NCI-H2029 (cell line): ENCODE measurements at places on chromosomes 16 and 17.
A peak's percentile ranks its signal among the peaks of the same experiment; 100 is the strongest.

DNA sequence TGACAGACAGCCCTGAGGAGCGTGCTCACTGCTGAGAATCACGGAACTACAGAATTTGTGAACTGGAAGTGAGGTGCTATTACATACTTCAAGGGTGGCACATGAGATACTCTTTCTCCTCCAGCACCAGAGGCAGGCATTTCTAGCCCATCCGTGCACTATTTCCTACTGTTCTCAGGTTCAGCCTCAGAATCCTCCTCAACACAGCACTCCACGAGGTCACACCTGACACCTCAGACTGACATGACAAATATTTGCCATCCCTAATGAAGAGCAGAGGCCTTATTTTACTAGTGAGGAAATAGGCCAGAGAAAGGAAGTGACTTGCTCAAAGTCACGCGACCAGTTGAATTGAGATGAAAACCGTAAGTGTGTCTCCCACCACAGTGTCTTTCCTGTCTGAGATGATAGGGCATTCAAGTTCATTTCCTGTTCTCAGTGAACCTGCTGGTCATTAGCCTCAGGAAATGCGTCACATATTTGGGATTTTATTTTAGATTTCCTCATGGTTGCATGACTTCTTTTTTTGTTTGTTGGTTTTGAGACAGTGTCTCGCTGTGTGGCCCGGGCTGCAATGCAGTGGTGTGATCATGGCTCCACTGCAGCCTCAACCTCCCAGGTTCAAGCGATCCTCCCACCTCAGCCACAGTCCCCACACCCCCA, 23.6 kb downstream of the SEZ6 start:
- DNase-seq, result peak; percentile 73

DNA sequence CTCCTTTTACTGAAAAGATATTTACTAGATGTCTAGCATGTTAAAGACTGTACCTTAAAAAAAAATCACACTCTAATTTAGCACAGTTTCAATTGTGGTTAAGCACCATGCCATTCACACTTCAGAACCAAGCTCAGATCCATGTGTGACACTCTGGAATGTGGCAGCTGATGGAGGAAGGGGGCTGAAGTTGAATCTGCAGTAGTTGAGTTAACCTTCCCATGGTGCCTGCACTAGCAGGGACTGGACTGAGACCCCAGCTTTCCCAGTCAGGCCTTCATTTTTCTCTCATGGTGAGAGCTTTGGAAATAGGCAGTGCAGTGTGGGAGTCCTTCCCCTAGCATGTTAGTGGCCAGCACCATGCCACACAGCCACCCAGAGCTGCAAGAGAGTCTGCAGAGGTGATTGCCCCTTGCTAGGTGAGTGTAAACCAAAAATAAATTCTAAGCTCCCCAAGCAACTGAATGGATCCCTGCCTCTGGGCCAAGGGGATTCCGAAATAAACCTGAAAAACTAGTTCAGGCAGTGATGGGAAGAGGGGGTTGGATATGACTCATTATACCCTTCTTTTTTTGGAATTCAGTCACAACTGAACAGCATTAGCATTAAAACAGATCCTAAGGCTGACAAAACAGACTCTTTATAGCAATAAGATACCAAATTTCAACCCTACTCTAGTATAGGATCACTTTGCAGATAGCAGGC, 208.5 kb downstream of the WWOX start:
- DNase-seq, result no peak

DNA sequence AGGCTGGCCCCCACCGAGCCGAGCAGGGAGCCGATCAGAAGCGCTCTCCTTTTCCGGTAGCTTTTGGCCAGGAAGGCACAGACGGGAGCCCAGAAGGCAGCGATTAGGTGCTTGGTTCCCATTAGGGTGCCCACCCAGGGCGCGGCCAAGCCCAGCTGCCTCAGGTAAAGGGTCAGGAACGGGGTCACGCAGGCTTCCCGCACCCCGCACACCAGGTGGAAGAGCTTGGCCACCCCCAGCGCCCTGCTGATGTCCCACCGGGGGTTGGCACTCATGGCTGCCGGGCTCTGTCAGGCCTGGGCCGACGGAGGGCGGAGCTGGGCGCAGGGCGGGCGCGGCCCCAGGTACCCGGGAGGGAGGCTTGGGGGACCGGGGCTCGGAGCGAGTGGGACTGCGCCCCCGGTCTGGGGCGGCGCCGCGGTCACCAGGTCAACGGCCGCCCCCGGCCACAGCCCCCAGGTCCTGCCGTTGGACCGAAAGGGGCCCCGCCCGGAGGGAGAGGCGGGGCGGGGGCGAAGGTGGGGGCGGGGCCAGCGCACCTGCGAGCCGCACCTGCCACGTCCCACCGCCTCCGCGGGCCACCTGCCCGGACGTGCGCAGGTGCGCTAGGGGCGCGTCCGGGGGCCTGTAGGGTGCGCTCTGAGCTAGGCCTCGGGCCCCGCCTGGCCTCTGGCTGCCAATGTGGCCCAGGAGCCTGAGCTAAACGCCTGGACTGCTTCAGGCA, at the start of gene MFSD6L:
MFSD6L (minus strand) TSS at position 520 of the 724 bp plus-strand sequence; CDS start at position 275, 245 bp downstream.
- DNase-seq, result no peak

GRCh38 chr17:2176499-2177169, 121.7 kb downstream of the HIC1 start:
- DNase-seq, result no peak

- DNase-seq, result no peak
These were observed 45.6 kb downstream of the KNOP1 start for GRCh38 chr16:19672378-19672777.

- no peak for DNase-seq
These were observed 370.8 kb upstream of the ZFHX3 start for GRCh38 chr16:73418691-73419090.

DNA sequence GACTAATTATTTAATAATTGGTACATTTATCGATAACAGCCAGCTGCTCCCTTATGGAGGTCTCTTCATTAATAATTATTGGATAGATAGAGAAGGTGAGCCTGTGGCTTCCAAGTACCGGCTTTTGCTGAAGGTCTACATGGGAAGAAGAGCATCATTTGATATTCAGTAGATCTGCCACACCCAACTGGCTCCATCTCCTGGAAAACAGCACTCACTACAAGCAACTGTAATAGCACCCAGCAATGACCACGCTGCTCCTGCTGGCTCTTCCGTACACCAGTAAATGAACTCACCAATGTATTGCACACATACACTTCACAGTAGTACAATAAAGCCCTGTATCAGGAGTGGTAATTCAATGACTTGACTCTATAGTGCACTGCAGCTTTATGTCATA, 19.5 kb downstream of the MARVELD3 start:
- DNase-seq, result no peak

- peak; percentile 63 for DNase-seq
These were observed 41.6 kb downstream of the CDH1 start for GRCh38 chr16:68778551-68779231.

GRCh38 chr17:15349119-15349518, 7.7 kb upstream of the TEKT3 start:
- no peak for DNase-seq

GRCh38 chr17:79171188-79171587, 96.6 kb downstream of the ENGASE start:
- DNase-seq, result no peak

DNA sequence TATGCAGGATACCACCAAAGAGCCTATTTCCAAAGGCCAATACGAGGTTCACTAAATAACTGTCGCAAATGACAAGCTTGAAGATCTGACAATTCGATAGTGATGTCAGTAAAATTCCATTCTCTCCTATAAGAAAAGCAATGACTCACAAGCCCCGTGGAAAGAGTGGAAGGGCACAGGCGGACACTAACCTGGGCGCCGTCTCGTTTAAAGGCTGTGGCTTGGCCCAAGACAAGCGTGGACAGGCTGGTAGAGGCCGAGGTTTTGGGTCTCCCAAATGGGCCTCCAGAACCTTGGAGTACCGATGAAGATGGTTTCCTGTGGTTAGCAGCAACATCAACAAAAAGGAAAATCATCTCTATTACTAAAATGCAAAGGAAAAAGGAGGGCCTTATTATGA, 16.5 kb upstream of the SLC38A8 start:
- no peak for DNase-seq

DNA sequence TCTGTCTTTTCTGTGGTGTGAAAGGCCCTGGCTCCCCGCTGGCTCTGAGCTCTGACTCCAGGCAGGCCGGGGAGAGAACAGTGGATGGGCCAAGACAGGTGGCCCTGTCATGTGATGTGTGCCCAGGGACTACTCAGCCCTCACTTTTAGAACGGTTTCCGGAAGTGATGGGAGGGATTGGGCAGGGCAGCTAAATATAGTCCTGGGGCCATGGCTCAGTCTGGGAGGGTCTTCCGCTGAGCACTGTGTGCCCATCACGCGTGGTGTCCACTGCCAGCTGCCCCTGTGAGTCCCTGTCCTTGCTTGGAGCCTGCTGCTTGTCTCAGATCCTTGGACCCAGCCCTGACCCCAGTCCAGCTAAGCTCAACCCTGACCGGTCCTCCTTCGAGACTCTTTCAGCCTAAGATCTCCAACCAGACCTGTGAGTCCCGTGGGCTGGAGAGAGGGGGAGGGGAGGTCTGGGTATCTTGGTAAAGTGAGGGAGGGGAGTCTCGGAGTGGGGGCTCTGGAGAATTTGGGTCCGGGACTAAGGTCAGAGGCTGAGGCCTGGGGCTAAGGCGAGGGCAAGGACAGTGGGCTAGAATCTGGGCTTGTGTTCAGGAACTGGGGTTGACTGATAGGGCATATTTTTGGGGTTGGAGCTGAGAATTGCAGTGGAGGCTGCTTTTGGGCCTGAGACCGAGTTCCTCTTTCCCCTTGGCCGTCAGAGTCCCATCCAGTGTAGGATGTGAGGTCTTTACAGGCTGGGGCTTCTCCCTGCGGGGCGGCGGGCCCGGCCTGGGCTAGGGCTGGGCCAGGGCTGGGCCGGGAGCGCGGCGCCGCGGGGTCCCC, at the start of gene TRIM72:
TRIM72 (plus strand) TSS at position 243 of the 831 bp plus-strand sequence. CDS start 620 bp downstream, outside the sequence.
- DNase-seq, result no peak

DNA sequence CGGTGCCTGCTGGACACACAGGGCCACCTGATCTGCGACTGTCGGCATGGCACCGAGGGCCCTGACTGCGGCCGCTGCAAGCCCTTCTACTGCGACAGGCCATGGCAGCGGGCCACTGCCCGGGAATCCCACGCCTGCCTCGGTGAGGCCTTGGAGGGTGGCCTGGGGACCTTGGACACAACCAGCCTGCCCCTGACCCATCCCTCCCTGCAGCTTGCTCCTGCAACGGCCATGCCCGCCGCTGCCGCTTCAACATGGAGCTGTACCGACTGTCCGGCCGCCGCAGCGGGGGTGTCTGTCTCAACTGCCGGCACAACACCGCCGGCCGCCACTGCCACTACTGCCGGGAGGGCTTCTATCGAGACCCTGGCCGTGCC, 1.4 kb downstream of the NTN3 start:
- no peak for DNase-seq

GRCh38 chr16:66446737-66447136, 19.6 kb downstream of the BEAN1 start:
- DNase-seq, result no peak

GRCh38 chr16:84228256-84228838, 11.5 kb downstream of the KCNG4 start:
- no peak for DNase-seq

GRCh38 chr16:30838876-30839471, 52.0 kb upstream of the ZNF629 start:
- no peak for DNase-seq

- DNase-seq, result no peak
These were observed 31.7 kb downstream of the IL21R start for GRCh38 chr16:27433636-27434035.

- no peak for DNase-seq
These were observed 414.4 kb upstream of the HSBP1 start for GRCh38 chr16:83393196-83393981.

DNA sequence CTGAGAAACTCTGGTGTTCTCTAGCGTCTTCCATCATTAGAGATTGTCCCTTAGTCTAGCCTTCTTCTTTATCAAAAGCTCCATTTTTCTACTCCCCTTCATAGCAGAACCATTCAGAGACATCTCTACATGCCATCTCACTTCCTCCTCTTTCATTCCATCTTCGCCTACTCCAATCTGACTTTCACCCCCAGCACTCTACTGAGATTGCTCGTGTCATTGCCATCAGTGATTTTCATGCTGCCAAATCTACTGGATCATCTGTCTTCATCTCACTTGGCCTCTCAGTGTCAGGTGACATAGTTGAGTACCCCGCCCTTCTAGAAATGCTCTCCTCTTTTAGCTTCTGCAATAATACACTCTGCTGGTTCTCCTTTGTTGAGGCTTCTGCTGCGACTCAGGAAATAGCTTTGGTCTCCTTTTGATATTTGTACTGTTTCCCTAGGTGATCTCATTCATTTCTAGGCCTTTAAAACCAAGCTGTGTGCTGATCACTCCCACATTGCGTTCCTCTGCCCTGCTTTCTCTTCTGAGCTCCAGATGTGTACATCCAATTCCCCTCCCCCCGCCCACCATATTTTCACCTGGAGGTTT, 119.1 kb downstream of the FTO start:
- DNase-seq, result peak; percentile 38

- DNase-seq, result peak; percentile 29
These were observed 32.9 kb downstream of the CPSF4L start for GRCh38 chr17:73228748-73229236.

DNA sequence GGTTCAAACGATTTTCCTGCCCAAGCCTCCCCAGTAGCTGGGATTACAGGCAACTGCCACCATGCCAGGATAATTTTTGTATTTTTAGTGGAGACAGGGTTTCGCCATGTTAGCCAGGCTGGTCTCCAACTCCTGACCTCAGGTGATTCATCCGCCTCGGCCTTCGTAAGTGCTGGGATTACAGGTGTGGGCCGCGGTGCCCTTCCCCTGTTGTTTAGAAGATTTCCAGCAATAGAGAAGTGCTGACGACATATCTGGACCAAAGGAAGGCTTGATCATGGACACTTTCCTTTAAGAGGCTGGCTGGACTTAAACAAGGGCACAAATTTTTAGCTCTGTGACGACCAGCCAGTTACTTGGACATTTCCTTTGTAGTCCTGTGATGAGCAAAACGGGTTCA, 1.3 kb upstream of the MT1M start:
- DNase-seq, result no peak

- DNase-seq, result peak; percentile 31
These were observed 1.2 kb downstream of the CDT1 start for GRCh38 chr16:88804552-88805339.

DNA sequence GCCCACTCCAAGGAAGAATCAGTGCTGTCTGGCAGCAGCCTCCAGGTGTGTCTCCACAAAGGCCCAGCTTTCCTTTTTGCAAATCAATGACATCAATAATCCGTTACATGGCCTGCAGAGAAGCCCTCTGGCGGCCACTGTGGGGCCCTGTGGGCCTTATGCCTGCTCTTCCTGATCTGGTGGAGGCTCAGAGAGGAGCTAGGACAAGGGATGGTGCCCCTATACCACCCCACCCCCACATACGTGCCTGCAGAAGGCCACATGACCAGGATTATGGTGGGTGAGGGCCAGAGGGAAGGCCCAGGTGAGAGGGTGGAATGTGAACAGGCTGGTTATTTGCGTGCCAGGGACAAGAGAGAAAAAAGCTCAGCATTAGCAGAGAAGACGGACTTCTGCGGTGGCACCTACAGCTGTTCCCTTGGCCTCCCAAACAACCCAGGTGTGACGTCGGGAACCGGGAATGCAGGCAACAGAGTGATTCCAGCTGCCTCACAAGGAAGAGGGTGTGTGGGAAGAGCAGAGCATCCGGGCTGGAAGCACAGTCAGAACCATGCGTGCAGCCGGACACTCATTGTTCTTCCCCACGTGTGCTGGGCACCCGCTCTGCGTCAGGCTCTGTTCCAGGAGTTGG, 22.5 kb downstream of the EIF4A3 start:
- no peak for DNase-seq
